AG04449 (cell line): ENCODE measurements at places on chromosomes 4 and X.

GRCh38 chr4:106034220-106034619, 138.9 kb downstream of the NPNT start:
- DNase-seq, result no peak

DNA sequence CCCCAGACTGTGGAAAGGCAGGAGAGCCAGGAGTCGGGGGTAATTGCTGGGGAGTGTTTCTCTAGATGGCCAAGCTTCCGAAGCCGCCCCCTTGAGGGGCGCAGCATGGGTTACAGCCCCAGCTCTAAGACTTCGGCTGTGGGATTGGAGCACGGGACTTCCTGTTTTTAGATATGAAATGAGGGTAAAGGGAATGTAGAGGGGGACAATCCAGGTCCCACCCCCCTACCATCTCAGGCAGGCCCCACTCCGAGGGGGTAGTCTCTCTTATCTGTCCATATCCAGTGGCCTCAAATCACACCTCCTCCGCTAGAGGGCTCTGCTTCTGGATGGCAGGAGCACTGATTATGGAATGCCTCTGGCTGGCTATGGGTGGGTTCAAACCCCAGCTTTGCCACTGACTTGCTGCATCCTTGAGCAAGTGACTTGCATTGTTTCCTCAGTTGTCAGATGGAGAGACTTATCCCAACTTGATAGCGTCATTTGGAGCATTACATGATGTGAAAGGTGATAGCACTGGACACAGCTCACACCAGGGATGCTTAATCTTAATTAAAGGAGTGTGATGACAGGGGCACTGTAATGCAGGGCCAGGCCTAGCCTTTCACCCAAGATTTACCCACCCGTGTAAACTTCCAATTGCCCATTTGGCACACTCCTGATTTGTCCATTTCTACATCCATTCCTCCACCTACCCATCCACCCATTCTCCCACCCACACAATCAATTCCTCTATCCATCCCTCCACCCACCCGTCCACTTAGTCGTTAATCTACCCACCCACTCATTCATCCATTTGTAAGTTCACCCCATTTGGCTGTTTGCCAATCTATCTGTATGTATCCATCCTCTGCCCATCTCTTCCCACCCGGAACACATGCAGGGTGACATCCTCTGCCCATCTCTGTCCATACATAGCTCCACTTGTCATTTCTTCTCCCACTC, 848 bp upstream of the KCND1 start:
- DNase-seq, result no peak

- no peak for DNase-seq
Measured at GRCh38 chrX:72644946-72645345, 69.2 kb downstream of the PHKA1 start.

DNA sequence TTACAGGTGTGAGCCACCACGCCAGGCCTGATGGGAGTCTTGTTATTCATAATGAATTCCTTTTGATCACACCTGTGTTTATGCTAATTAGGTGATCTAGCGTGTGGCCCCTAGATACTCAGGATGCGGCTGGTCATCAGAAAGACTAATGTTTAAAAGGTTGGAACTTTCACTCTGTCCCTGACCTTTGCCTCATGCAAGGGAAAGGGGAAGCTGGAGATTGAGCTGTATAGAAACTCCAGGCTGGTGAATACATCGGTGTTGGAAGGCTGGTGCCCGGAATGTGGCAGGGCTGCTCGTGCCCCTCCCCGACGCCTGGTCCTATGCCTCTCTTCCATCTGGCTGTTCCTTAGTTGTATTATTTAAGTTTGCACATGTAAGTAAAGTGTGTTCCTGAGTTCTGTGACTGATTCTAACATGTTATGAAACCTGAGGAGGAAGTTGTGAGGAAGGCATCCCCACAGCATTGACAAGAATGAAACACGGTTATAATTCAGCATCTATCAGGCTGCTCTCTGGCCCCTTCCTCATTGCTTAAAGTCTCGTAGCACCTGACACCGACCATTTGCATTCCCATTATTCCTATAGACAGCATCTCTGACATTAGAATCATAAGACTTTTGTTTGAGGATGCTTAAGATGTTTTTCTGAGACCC, 28.9 kb downstream of the CASP3 start:
- no peak for DNase-seq

DNA sequence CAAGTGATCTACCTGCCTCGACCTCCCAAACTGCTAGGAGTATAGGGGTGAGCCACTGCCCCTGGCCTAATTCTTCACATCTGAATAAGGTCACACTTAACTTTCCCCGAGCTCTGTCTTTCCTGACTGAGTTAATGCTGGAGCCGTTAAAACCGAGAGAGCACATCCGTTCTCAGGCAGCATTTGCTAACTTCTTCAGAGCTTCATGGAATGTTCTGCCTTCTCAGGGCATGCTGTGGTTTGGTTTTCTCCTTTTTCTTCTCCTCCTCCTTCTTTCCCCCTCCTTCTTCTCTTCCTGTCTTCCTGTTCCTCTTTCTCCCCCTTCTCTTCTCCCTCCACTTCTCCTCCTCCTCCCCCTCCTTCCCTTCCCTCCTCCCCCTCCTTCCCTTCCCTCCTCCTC, 119.9 kb downstream of the ASMT start:
- DNase-seq, result no peak

GRCh38 chr4:145619639-145619996, 433 bp downstream of the MMAA start:
- no peak for DNase-seq

DNA sequence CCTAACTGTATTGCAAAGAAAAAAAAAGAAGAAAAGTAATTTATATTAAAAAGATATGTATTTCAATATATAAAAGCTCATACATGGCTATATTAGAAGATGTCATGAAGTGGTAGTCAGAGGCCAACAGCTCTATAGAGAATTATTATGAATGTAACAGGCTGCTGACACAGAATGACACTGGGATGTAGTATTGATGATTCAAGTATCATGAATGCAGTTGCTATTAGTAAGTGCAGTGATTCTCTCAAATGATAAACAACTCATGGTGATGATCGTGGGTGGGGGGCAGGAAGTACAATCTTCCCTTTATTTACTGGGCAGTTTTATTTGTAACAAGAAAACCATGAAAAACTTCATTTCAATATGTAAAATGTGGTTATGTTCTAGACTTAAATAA, 124.6 kb downstream of the COL4A6 start:
- no peak for DNase-seq

DNA sequence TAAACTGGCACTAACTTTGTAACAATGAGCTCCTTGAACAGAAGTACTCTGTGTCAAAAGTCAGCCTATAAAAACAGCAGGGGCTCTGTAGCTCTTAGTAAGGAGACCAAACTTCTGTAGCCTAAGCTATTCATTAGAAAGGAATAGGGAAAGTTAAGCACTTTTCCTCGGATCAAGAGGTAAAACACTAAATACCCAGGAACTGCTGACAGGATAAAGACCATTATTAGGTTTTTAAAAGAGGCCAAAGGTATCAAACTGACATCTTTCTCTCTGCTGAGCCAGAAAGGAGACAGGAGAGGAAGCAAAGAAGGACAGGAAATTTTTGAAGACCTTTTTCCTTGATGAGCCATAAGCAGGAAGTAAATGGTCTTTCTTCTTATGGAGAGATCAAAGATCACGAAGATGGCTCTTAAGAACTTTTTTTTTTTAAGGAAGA, 31.9 kb downstream of the ANAPC10 start:
- DNase-seq, result no peak

DNA sequence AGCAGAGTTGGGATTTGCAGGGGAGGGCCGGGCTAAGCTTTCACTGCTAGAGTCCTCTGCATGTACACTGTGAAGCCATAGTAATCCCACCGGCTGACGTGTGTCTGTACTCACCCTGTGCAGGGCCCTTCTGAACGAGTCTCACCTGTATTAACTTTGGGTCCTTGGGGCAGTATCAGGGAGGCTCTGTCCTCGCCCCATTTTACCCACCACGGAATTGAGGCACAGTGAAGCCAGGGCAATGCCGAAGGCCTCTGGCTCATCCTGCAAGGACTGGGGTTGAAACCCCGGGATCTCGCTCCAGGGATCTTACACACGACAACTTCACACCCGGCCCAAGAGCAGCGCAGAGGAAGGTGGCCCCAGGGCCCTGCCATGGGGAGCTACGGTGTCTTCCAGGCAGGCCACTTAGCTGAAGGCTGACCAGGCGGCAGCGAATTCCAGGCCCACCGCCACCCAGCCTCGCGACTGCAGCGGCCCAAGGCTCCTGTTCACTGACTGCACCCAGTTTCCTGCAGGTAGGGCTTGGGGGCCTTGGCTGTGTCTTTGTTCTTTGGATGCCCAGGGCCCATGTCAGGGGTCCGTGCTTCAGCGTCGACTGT, 75.5 kb upstream of the ADRA2C start:
- DNase-seq, result no peak
